ENCODE measurements at places on chromosomes 13 and 19.

GRCh38 chr13:97255515-97256021 is 33.4 kb downstream of the MBNL2 start:
- no peak for DNase-seq

GRCh38 chr19:6048793-6049405 is 61.4 kb downstream of the RFX2 start:
- DNase-seq, result peak; percentile 78

DNA sequence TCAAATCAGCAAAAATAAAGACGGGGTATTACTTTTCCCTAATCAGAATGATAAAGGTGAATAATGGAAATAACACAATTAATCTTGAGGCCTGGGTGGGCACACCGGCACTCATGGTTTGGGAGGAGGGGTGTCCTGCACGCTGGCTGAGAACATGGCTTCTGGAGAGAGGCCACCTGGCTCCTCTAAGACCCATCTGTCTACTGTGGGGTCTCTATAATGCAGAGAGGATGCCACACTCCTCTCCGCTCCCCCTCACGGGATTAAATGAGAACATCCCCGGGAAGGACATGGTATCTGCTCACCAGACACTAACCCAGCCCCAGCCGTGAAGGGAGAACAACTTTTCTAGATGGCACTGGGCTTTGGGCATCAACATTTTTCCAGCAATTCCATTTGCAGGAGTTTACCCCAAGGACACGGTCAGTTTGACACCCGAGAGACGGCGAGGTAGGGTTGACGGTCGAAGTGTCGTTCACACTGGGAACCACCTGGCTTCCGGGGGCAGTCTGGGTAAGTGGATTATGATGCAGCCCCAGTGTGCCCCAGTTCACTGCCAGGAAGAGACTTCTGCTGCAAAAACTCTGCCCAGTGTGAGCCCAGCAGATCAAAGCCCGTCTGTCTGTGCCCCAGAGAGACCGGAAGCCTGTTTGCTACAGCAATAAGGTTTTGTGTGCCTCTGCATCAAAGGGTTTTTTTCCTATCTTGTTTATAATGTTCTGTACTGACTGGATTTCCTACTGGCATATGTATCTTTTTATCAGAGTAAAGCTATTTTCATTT is 56.6 kb downstream of the CEBPG start:
- DNase-seq, result no peak

GRCh38 chr13:40206241-40207000 is 460.0 kb downstream of the FOXO1 start:
- DNase-seq, result no peak

- no peak for DNase-seq
Observed at GRCh38 chr13:23651887-23652286, 81.7 kb downstream of the TNFRSF19 start.

- peak; percentile 63 for DNase-seq
Observed at GRCh38 chr13:94345374-94346195, 133.9 kb downstream of the DCT start.

GRCh38 chr19:33395561-33396550 is 22.3 kb downstream of the CEBPG start:
- DNase-seq, result no peak

- no peak for DNase-seq
Observed at GRCh38 chr13:29125934-29126424, 305.8 kb downstream of the MTUS2 start.

DNA sequence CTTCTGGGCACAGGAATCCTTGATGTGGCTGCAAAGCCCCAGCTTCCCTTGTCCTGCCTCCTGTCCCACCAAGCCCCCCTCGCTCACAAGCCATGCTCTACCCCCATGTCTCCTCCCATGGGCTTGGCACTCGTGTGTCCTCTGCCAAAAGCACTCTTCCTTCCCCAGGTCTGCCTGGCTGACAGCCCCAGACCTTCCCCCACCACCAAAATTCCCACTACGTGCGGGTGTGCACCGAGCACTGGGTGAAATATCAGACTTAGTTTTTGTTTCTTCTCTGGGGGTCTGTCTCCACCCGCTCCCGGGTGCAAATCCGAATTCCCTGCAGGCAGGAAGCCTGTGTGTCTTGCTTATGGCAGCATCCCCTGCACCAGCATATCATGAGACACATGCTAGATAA is 5.9 kb upstream of the VSTM2B start:
- no peak for DNase-seq

GRCh38 chr13:37338726-37339385 is 233.4 kb upstream of the CSNK1A1L start:
- DNase-seq, result no peak

All from NCI-H1092 treated with DMSO at 0.1 percent for 48 hours (cell line).